ENCODE measurements at places on chromosomes 3 and 15.
A peak's percentile ranks its signal among the peaks of the same experiment; 100 is the strongest.

- peak; percentile 25 for DNase-seq
Measured at GRCh38 chr3:183224180-183224970, 28.7 kb upstream of the B3GNT5 start.

DNA sequence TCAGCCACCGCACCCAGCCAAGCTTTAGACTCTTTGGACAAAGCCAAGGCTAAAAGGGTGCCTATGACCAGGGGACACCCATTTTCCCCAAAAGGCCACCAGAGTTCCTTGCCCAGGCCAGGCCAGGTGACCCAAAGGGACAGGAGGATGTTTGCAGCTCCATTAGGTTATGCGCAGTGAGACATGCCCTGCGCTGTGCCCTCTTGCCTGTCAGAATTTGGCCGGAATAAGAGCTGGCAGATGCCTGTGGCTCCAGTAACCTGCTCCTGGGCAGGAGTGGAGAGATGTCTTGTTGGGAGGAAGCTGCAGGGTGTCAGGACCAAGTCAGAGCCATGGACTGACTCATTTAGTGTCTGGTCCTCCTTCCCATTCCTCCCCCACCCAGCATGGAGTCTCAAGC is 20.5 kb downstream of the DNASE1L3 start:
- DNase-seq = no peak

DNA sequence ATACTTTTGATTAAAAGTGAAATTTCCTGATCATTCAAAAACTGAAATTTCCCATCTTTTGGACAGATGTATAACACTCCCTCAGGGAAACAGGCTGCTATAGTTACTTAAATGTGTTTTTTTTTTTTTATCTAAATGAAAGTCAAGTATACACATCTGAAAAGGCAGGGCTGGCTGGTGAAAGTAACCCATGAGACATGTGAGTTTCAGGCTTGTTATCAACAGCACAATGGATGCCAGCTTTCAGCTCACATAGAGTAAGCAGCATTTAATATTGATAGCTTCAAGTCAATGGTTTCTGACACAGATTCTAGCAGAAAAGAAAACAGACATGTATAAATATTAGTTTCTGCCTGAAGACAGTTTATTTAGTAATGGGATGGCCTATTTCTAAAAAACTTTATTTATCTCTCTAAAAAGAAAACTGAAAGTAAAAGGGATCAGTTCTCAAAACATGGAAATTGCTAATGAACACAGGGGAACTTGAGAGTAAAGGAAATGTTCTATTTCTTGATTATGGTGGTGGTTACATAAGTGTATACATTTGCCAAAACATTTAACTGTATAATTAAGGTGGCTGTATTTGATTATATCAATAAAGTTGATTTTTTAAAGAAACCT is 89.7 kb upstream of the CMC1 start:
- DNase-seq = no peak

GRCh38 chr3:60909526-60909925 is 341.7 kb downstream of the FHIT start:
- DNase-seq = no peak

DNA sequence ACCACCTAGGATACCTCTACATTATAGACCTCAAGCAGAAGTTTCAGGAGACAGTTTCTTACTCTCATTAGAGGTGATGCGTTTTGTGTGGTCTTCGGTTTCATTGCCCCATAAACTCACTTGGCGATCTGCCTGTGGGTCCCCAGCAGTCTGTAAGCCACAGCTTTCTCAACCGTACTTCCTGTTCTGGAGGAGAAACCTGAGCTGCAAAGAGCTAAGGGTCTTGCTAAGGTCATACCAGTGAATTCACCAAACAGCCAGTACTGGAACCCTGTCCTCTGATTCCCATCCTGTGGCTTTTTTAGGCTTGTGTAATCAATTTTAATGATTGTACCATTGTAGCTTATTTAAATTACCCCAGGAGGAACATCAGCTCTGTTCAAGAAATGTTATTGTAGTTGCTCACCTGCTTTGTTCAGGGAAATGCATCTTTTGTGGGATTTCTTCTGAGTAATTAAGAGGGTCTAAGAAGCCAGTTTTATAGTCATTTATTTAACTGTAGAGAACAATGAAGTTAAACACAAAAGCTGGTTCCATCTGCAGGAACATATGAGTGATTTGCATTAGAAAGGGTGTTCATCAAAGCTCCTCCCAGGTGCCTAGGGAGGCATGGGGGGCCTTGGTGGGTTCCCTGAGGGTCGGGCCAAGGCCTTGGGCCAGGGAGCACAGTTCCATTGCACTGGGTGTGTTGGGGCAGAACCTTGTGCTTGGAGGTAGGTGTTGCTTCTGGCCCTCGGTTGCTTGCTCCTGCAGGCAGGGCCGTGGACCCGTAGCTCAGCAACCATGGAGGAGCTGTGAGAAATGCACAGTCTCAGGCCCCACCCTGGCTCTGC is 69.6 kb downstream of the APBA2 start:
- DNase-seq = no peak
